ENCODE measurements at places on chromosomes 16 and 17. TPM values are rescaled to one million over a fixed set of nuclear protein-coding genes. Genes with fewer than 3 reads are reported as not detected.

Gene ACLY
- total RNA-seq, result 186 TPM

GRCh38 chr17:1108478-1108764 is 71.4 kb downstream of the ABR start:
- DNase-seq, result no peak
- no peak overlapping the region for H3K27ac ChIP-seq
- H3K4me3 ChIP-seq, result peak overlapping the region; percentile 58
- H3K27me3 ChIP-seq, result no peaks in the 10 kb centered on the region

DNA sequence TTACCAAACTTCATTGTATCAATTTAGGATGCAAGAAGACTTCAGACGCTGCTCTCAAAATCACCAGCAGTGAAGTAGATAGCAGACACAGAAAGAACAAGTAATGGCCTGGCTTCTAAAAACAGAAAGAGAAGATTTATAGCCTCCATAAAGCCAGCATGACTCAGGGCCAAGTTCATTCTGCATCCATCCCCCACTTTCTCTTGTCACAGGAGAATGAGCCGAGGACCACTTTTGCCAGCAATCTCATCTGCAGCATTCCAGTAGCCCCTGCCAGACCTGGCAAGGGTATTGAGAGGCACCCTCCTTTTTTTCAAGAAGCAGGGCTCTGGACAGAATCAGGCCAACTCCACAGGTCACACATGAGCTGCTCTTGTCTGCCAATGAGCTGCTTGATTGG is 355.4 kb upstream of the SOX9 start:
- DNase-seq, result no peak
- H3K27ac ChIP-seq, result no peak overlapping the region
- H3K4me1 ChIP-seq, result peaks cover 4% of the 10 kb centered on the region

Gene YBX2
- 2.7 TPM for total RNA-seq

DNA sequence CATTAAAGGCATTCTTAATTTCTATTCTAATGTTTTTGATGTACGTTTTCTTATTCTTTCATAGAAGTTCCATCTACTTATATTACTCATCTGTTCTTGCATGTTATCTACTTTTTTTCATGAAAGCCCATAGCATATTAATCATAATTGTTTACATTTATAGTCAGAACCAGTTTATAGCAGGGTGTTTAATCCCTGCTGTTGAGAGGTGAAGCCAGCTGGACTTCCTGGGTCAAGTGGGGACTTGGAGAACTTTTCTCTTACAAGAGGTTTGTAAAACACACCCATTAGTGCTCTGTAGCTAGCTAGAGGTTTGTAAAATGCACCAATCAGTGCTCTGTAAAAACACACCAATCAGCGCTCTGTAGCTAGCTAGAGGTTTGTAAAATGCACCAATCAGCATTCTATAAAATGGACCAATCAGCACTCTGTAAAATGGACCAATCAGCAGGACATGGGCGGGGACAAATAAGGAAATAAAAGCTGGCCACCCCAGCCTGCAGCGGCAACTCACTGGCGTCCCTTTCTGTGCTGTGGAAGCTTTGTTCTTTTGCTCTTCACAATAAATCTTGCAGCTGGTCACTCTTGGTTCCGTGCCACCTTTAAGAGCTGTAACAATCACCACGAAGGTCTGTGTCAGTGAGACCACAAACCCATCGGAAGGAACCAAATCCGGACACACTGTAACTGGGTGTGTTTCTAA is 120.6 kb downstream of the TANC2 start:
- no peak overlapping the region for H3K4me3 ChIP-seq
- H3K36me3 ChIP-seq, result no peaks in the 10 kb centered on the region
- peaks cover 4% of the 10 kb centered on the region for H3K4me1 ChIP-seq
- DNase-seq, result no peak
- H3K27me3 ChIP-seq, result no peaks in the 10 kb centered on the region

Measured in progenitor cell of endocrine pancreas (in vitro differentiated cells).